BJ (cell line): ENCODE measurements at places on chromosomes 5 and 9.

DNA sequence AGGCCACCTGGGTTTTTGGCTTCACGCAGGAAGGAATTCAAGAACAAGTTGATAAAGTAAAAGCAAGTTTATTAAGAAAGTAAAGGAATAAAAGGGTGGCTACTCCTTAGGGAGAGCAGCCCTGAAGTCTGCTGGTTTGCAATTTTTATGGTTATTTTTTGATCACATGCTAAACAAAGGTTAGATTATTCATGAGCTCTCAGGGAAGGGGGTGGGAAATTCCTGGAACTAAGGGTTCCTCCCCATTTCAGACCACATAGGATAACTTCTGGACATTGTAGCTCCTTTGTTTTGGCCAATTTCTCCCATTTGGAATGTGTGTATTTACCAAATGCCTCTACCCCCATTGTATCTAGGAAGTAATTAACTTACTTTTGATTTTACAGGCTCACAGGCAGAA is 63.9 kb upstream of the SYK start:
- DNase-seq: no peak

- no peak for DNase-seq
Observed at GRCh38 chr9:117703537-117703936, 666 bp upstream of the TLR4 start.

GRCh38 chr9:88502552-88503034 is 32.4 kb upstream of the NXNL2 start:
- DNase-seq: no peak

DNA sequence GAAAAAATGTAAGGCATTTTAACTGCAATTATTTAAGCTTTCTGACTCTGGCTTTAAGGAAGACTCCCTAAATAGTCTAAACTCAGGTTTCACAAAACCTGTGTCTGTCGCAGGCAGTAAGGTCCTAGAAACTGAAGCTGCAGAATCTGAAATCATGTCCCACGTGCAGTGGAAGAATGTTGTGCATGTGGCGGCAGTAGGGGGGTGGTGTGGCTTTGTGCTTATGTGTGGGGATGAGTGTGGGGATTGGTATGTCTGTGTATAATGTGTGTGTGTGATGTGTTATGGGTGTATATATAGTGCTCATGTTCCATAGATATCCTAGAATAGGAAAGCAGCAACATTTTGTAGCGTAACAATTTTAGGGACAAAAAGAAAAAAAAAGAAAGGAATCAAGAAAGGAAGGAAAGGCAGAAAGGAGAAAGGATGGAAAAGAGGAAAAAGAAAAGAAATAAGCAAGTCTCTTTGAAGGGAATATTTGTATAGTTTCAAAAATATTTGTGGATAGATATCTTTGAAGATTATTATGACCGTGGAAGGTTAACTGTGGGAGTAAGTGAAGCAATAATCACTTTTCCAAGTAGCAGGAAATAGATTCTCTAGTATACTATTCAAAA is 6.6 kb downstream of the ANKDD1B start:
- no peak for DNase-seq

- no peak for DNase-seq
Observed at GRCh38 chr9:89781838-89782540, 177.2 kb downstream of the GADD45G start.
